ENCODE measurements at places on chromosomes 7 and 10. TPM values are rescaled to one million over a fixed set of nuclear protein-coding genes. Genes with fewer than 3 reads are reported as not detected.

GRCh38 chr10:46287846-46288477 lies 1.2 kb downstream of the ANTXRL start:
- no peak for DNase-seq
- H3K4me1 ChIP-seq, result peaks cover 9% of the 10 kb centered on the region
- no peak overlapping the region for H3K27ac ChIP-seq
- H3K4me3 ChIP-seq, result no peak overlapping the region

DNA sequence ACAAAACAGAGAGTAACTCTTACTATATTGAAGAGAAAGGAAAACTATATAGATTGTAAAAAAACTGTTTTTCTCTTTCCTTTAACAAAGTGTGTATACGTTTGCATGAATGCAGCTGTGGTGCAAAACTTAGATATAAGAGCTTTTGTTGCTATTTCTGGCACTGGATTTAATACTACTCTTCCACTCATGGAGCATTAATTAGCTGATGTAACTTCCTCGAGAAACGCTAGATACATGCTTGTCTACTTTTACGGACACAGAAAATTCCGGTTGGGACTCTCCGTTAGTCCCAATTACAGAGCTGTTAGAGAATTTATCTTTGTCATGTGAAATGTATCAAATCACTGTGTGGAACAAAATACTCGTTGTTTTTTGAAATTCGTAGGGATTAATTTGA lies 135.5 kb downstream of the ZNF22 start:
- DNase-seq, result no peak
- H3K4me1 ChIP-seq, result no peaks in the 10 kb centered on the region
- H3K27me3 ChIP-seq, result no peaks in the 10 kb centered on the region
- no peaks in the 10 kb centered on the region for H3K36me3 ChIP-seq

DNA sequence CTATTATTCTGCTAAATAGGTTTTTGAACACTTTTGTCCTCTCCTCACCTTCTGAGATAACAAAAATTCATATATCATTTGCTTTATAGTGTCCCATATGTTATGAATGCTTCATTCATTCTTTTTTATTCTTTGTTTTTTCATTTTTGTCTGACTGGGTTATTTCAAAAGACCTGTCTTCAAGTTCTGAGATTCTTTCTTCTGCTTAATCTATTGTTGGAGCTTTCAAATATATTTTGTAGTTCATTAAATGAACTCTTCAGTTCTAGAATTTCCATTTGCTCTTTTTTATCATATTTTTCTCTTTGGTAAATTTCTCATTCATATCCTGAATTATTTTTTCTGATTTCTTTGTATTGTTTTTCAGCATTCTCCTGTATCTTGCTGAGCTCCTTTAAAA lies 53.1 kb upstream of the SCIN start:
- no peaks in the 10 kb centered on the region for H3K36me3 ChIP-seq
- DNase-seq, result no peak
- H3K4me1 ChIP-seq, result no peaks in the 10 kb centered on the region
- H3K4me3 ChIP-seq, result no peak overlapping the region

DNA sequence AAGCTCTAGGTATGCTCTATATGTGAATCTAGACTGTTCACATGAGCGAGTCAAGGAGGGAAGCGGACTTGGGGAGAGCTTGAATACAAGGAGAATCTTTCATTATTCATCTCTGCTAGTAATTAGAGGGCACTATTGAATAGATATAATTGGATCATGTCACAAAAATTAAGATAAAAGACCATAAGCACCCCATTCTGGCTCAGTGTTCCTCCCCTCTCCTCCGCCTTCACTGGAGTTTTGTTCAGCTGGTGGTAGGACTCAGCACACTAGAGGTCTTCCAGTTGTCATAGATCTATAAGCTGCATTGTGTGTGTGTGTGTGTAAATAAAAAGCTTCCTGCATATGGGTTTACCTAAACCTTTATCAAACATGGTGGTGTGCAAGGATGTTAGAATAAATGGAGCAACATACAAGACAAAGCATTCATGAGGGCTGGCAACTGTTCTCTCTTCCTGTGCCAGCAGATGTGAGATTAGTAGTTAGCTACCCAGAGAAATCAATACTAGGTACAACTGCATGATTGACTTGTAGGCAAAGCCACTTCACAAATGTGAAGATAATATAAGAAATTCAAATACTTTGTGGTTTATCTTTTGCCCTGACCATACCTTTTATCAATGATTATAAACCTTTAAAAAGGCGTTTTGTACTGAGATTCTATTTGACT lies 142.6 kb downstream of the CREB5 start:
- H3K4me3 ChIP-seq, result no peak overlapping the region
- no peak for DNase-seq
- no peaks in the 10 kb centered on the region for H3K27me3 ChIP-seq
- H3K27ac ChIP-seq, result no peak overlapping the region
- peaks cover 5% of the 10 kb centered on the region for H3K4me1 ChIP-seq

PRKCQ gene
- 0.15 TPM for total RNA-seq

SLC26A3 gene
- total RNA-seq, result not detected

DNA sequence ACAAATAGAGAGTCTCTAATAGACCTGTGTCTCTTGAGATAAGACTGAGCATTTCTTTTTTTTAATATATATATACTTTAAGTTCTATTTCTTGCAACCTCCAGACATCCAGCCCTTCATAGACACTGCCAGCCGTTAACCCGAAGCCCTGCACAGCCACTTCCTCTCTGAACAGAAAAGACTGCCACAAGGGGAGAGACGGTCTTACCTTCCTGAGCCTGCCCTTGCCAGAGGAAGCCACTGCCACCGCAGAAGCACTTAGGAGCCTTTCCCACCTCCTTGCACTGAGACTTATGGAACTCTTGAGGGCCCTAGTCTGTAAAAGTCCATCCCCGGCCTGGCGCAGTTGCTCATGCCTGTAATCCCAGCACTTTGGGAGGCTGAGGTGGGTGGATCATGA lies 31.8 kb upstream of the PRSS1 start:
- no peak overlapping the region for H3K4me3 ChIP-seq
- H3K36me3 ChIP-seq, result no peaks in the 10 kb centered on the region
- no peaks in the 10 kb centered on the region for H3K27me3 ChIP-seq
- H3K4me1 ChIP-seq, result no peaks in the 10 kb centered on the region
- H3K27ac ChIP-seq, result no peak overlapping the region
- no peak for DNase-seq

CALCR gene
- not detected for total RNA-seq

STEAP4 gene
- 17.6 TPM for total RNA-seq

- H3K27me3 ChIP-seq, result no peaks in the 10 kb centered on the region
- no peaks in the 10 kb centered on the region for H3K36me3 ChIP-seq
- no peak for DNase-seq
- no peak overlapping the region for H3K4me3 ChIP-seq
Measured at GRCh38 chr10:116919706-116920105, 70.4 kb downstream of the ENO4 start.

DNA sequence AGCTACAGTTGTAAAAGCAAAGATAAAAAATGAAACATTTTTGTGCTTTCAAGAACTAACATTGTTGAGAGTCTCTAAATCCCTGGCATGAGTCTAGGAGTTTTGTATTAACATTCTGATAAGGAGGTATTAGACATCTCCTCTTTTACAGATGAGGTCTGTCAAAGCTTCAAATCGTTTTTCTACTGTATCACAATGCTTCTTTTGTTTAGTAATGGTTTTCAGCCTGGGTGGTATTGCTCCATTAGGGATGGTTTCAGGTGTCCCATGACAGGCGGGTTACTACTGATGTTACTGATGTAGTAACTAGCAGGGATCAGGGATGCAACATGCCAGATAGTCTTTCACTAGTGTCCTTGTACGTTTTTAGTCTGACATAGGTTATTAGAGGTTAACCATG lies 27.4 kb downstream of the STAM start:
- no peak for DNase-seq
- no peak overlapping the region for H3K27ac ChIP-seq
- no peak overlapping the region for H3K4me3 ChIP-seq
- H3K27me3 ChIP-seq, result no peaks in the 10 kb centered on the region
- peaks cover 43% of the 10 kb centered on the region for H3K4me1 ChIP-seq
- H3K36me3 ChIP-seq, result no peaks in the 10 kb centered on the region

TFR2 gene
- total RNA-seq, result 0.43 TPM

All from heart left ventricle (tissue), 16 donors.